Stimulated activated naive CD8-positive, alpha-beta T cell treated with anti-CD3 and anti-CD28 coated beads, Interleukin-15, Interleukin-2, amounts not matched to agents 100 U/mL and 50 U/mL, for 24 hours (primary cell): ENCODE measurements at places on chromosomes 3 and 15.

- DNase-seq: no peak
These were observed 17.1 kb upstream of the VILL start for GRCh38 chr3:37973246-37974054.

DNA sequence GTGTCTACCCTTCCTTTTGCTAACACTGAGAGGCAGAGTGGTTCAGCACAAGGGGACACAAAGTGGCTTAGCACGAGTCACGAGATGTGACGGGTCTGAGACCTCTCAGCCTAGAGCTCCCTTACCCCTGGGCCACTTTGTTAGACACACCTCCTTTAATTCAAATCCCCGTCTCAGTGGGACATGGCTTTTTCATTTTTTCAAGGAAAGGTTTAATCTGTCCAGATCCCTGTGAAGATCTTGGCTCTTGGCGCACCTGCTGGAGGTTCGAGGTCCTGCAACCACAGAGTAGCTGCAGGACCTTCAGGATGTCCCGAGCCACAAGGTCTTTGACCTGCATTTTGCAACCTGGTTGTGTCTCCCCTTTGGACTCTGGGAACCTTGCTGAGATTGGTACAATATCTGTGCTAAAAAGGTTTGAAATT, 52.0 kb downstream of the LPP start:
- no peak for DNase-seq

- no peak for DNase-seq
These were observed 200.3 kb upstream of the IL12A start for GRCh38 chr3:159788291-159788690.

DNA sequence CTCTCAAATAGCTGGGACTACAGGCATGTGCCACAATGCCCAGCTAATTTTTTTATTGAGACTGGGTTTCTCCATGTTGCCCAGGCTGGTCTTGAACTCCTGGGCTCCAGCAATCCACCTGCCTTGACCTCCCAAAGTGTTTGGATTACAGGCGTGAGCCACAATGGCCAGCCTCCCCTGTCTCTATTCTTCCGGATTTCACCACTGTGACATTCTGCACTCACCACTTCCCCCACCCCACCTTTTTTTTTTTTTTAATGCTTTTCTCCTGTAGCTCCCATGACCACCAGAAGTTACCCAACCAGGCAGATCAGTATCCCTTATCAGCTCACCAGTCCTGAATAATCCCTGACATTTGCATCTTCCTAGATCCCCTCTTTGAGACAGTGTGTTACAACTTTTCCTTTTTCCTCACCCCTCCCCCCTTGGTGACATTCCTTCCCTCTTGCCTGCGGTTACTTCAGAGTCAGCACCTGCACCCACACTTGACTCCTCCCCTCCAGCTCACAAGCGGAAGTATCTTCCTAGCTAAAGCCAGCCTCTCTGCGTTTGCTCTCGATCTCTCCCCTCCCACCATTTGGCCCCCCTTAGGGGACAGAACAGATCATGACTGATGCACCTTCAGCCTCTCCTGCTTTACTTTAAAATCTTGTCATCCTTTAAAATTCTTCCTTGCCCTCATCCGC, 13.5 kb upstream of the ZNF592 start:
- peak; percentile 80 for DNase-seq

DNA sequence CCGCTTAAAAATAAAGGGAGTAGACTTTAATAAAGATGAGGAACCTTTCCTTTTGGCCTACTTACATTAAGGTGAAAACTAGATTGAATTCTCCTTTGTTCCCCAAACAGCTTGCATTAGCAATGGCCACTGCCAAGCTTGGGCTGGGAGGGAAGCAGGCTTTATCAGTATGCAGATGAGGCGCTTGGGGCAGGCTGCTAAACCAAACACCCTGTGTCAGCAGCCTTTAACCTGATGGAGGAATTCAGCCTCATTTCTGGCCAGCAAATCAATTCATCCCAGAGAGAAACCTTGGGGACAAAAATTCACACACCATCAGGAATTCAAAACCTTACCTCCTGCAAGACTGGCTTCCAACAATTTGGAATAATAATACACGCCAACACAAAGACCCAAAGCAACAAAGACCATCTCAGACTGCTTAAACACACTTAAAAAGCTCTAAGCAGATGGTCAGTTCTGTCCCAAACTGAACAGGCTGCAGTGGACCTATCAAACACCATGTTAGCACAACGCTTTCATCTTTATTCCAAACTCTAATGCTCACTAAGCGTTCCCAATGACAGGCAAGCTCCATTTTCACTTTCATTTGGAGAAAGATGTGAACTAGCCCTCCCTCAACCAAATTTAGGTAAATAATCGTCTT, 255.1 kb upstream of the CMC1 start:
- no peak for DNase-seq

DNA sequence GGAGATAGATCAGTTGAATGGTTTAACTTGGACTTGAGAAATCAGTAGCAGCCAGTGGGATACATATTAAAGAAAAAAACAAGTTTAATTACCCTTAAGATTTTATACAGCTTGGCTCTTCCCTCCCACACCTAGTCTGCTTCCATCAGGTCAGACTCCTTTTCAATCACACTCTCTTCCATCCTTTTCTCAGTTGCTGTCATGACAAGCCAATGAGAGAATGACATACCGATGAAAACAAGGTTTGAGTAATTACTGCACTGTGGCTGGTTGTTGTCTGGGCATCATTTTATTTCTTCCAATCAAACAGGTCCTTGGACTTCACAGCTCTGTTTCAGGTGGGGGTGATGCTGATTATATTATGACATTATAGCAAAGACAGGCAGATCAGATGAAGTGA, 424.6 kb downstream of the ZBTB20 start:
- DNase-seq: no peak

DNA sequence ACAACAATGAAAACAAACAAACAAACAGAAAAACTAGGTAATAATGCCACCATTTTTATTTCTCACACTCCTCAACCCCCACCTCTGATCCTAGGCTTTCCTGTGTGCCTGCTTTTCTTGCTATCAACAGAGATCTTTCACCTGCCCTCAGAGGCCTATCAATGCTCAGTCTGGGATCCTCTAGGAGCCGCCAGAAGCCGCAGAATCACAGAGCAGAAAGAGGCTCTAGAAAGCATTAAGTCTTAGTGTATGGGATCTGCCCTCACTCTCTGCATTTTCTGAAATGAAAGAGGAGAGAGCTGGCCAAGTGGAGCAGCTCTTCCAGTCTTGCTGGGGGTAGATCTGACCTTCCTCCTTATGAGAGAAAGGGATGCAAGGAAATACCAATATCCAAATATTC, 306.8 kb downstream of the TUSC7 start:
- no peak for DNase-seq

DNA sequence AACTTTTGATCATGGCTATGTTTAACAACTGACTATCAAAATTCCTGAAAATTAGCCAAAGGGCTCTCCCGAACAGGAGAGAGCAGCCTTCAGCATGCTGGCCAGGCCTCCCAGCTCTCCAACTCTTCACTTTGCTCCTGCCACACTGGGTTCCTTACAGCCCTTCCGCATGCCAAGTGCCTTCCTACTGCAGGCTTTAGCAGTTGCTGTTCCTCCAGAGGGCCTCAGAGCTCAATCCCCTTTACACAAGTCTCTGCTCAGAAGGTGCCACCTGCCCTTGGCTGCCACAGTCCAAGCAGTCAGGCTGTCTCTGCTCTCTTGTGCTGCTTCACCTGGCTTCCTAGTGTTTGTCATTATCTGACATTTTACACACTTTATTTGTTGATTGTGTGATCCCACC, 553.1 kb upstream of the PPP2R3A start:
- DNase-seq: no peak

DNA sequence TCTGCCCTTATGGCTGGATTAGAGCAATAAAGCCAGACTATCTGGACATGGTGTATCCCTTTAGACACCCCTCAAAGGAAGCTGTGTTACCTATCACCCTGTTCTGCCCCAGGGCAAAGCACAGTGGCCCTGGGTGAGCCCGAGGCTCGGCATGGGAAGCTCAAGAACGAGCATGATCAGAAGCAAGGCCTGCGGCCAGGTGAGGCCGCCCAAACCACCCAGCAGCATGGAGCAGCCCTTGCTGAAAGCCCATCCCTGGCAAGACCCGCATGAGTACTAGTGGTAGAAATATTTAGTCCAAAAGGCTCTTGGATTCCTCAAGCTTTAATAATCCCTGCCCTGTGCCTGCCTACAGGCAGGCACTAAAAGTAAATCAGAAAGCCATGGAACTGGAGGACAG, 261.1 kb downstream of the MEX3B start:
- DNase-seq: no peak

DNA sequence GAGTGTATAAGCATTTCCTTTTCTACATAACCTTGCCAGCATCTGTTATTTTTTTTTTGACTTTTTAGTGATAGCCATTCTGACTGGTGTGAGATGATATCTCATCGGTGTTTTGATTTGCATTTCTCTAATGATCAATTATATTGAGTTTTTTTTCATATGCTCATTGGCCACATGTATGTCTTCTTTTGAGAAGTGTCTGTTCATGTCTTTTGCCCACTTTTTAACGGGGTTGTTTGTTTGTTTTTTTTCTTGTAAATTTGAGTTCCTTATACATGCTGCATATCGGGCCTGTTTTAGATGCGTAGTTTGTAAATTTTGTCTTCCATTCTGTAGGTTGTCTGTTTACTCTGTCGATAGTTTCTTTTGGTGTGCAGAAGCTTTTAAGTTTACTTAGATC, 89.2 kb downstream of the LEKR1 start:
- DNase-seq: no peak

- DNase-seq: no peak
These were observed 25.2 kb downstream of the TMEM202 start for GRCh38 chr15:72423256-72423655.

- DNase-seq: no peak
These were observed 21.0 kb downstream of the MIX23 start for GRCh38 chr3:122362026-122362425.
